ENCODE measurements at places on chromosomes 2 and 18.

DNA sequence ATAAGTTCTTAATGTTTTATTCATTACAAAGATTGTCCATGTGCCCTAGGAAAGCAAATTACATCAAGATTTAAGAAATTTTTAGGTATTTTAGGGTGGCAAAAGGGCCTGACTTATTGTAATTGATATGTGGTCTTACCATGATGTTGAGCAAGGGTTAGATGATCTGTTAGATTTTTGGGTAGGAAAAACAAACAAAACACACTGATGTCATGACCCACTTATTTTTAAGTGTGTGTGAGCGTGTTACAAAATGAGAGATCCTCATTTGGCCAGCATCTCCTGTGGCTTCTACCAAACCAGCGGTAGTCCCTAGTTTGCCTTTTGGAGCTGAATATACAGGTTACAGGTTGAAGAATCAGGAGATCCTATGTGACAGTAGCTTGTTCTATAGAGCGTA is 89.8 kb upstream of the ITGB6 start:
- no peak overlapping the region for H3K27ac ChIP-seq
- peaks cover 3% of the 10 kb centered on the region for H3K36me3 ChIP-seq
- DNase-seq = no peak
- H3K4me1 ChIP-seq = no peaks in the 10 kb centered on the region
- H3K4me3 ChIP-seq = no peak overlapping the region

GRCh38 chr2:37268111-37268510 is 36.7 kb downstream of the NDUFAF7 start:
- DNase-seq = no peak
- no peak overlapping the region for H3K27ac ChIP-seq
- no peak overlapping the region for H3K4me3 ChIP-seq
- H3K36me3 ChIP-seq = no peaks in the 10 kb centered on the region

GRCh38 chr2:148653437-148653836 is 8.9 kb downstream of the EPC2 start:
- no peaks in the 10 kb centered on the region for H3K27me3 ChIP-seq
- no peak for DNase-seq
- H3K27ac ChIP-seq = no peak overlapping the region
- H3K4me1 ChIP-seq = 0 out of 2 replicates have a peak, but pooled peaks cover 5% of the 10 kb centered on the region
- no peak overlapping the region for H3K4me3 ChIP-seq

GRCh38 chr2:50729306-50730049 is 302.5 kb downstream of the NRXN1 start:
- no peaks in the 10 kb centered on the region for H3K36me3 ChIP-seq
- no peak overlapping the region for H3K27ac ChIP-seq
- H3K4me1 ChIP-seq = no peaks in the 10 kb centered on the region
- H3K27me3 ChIP-seq = 0 out of 2 replicates have a peak, but pooled peaks cover 4% of the 10 kb centered on the region

GRCh38 chr2:46873604-46874068 is 42.0 kb downstream of the MCFD2 start:
- no peaks in the 10 kb centered on the region for H3K27me3 ChIP-seq
- DNase-seq = peak; percentile 74
- H3K4me1 ChIP-seq = peaks cover 17% of the 10 kb centered on the region
- no peak overlapping the region for H3K4me3 ChIP-seq
- H3K36me3 ChIP-seq = no peaks in the 10 kb centered on the region

DNA sequence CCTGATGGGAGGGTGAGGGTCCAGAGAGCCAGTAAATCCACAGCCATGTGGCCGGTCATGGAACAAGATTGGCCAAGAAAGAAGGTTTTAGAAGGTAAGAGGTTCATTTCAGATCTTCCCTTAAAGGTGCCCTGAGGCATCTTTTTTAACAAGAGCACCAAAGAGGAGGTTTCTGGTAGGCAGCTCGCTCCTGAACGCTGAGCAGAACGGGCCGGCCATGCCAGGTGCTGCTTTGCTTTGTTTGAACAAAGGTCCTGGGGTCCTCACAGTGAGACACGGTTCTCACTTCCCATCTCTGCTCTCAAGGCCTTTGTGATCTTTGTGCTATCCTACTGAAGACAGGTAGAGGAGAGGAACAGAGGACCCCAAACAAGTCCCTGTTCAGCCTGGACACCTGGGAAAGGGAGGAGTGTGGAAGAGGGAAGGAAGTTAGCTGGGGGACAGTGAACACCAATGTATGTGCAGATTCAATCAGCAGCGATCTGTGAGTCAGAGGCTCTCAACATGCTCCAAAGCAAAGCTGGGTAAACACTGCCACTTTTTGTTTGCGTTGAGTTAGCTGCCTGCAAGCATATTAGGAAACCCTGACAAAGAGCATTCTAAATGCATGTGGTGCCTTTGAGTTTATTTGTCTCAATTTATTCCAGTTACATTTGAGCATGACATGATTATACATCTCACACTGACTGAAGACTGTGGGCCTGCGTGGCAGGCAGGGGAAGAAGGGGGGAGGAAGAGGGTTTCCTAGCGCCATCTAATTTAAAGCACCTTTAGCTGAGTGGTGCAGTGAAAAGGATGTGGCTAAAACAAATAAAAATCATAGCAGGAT is 102.4 kb downstream of the ASB1 start:
- H3K27me3 ChIP-seq = peaks cover 63% of the 10 kb centered on the region
- no peak overlapping the region for H3K4me3 ChIP-seq
- peak; percentile 70 for DNase-seq
- no peaks in the 10 kb centered on the region for H3K36me3 ChIP-seq

GRCh38 chr2:56185582-56186046 is 1.8 kb downstream of the CCDC85A start:
- H3K4me1 ChIP-seq = no peaks in the 10 kb centered on the region
- peaks cover 83% of the 10 kb centered on the region for H3K27me3 ChIP-seq
- no peaks in the 10 kb centered on the region for H3K36me3 ChIP-seq
- no peak overlapping the region for H3K4me3 ChIP-seq

- H3K27me3 ChIP-seq = no peaks in the 10 kb centered on the region
- no peak for DNase-seq
- no peak overlapping the region for H3K4me3 ChIP-seq
These were observed 80.0 kb downstream of the CCDC93 start for GRCh38 chr2:117933884-117934354.

DNA sequence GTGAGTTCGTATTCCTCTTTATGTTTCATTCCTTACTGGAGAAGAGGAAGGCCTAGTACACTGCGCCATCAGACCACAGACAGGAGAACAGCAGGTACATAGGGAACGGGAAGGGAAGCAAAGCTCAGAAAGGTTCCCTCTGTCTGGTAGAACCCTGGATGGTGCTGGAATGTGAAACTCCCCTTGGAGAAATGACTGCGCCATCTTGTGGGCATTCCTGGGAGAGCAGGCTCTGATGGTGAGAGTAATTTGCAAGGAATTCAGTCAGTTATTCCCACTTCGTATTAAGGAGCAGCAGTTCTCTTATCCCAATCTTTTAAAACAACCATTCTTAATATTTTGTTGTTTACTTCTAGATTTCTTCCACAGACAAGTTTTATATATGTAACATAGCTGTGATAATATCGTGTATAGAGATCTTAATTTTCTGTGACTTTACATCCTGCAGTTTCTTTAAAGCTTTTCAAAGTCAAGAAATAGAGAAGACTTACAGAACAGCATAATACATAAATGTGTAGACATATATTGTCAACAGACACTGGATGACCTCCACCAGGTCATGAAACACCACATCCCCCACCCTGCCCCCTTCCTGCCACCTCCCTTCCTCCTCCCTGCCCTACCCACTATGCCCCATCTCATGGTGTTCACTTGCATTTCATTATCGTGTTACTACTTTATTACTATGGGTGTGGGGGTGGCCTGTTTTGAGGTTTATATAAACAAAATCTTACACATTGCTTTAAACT is 83.9 kb downstream of the ARHGEF4 start:
- no peaks in the 10 kb centered on the region for H3K4me1 ChIP-seq
- H3K4me3 ChIP-seq = no peak overlapping the region
- H3K36me3 ChIP-seq = no peaks in the 10 kb centered on the region
- H3K27me3 ChIP-seq = no peaks in the 10 kb centered on the region
- DNase-seq = peak; percentile 61
- H3K27ac ChIP-seq = no peak overlapping the region

Measured in PC-9 (cell line).